NCI-H2081 treated with DMSO at 0.1 percent for 48 hours (cell line): ENCODE measurements at places on chromosomes 3 and 15.

DNA sequence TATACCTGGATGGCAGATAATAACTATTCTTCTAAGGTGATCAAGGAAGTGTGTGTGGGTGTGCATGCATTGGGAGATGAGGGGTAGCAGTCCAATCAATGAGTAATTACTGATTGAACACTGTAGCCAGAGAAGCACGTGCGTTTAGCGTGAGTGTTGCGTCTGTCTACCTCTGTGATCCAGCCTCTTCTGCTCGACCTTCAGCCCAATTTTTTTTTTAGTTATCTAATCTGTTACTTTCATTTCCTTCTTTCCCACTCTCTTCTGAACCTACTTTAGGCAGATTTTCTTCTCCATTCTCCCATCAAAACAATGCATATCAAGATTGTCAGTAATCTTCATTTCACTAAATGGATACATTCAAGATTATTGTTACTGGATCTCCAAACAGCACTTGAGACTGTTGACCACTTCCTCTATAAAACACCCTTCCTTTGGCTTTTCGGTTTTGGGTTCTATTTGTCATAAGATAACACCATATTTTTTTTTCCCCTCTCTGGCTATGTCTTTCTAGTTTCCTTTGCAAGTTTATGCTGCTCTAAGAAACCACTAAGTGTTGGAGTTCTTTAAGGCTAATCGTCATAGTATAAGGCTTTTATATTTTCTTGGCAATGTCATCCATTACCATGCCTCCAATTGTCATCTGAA is 41.0 kb downstream of the MCTP2 start:
- no peak for DNase-seq

- DNase-seq: no peak
Observed at GRCh38 chr3:81666502-81667121, 94.8 kb downstream of the GBE1 start.

DNA sequence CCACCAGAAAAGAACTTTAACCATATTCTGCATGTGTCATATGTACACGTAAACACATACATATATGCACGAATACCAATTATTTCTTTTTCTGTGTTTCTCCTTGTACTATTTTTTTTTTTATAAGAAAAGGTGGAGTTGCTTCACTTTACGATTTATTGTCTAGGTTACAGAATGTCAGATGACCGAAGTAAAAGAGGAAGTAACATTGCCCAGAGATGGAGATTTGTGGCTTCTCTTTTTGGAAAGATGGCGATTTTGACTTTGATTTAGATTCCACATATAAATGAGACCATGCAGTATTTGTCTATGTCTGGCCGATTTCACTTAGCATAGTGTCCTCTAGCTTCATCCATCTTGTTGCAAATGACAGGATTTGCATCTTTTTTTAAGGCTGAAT is 293.1 kb downstream of the SV2B start:
- no peak for DNase-seq

DNA sequence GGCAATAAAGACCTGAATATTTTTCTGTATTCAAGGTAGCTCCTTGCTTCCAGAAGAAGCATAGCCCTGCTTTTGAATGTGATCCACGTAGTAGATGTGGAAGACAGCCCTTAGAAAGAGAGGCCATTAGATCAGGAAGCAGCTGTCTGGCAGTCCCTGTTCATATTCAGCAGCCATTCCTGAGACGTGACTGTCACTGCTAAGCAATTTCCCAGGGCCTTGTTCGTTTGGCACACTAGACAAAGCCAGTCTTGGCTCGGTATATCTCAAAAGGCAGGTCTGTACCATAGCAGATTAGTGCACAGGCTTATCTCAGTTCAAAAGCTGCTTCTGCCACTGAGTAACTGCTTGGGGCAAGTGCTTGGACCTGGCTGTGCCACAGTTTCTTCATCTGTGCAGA is 287.8 kb upstream of the MCTP2 start:
- DNase-seq: no peak

DNA sequence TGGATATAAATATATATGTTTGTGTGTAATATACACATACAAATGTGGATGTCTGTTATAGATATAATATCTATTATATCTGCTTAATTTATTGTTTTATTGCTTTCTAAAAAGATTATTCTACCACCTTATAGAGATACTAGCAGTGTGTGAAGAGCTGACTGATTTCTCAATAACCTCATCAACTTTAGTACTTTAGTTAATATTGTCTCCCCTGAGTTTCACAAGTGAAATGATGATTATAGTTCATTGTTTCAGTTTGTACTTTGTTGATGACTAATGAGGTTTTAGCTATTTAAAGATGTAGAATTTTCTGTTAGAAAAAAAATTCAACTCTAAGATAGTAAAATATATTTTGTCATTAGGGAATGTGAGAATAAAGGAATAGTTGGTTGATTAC is 11.4 kb downstream of the RSRC1 start:
- DNase-seq: no peak

DNA sequence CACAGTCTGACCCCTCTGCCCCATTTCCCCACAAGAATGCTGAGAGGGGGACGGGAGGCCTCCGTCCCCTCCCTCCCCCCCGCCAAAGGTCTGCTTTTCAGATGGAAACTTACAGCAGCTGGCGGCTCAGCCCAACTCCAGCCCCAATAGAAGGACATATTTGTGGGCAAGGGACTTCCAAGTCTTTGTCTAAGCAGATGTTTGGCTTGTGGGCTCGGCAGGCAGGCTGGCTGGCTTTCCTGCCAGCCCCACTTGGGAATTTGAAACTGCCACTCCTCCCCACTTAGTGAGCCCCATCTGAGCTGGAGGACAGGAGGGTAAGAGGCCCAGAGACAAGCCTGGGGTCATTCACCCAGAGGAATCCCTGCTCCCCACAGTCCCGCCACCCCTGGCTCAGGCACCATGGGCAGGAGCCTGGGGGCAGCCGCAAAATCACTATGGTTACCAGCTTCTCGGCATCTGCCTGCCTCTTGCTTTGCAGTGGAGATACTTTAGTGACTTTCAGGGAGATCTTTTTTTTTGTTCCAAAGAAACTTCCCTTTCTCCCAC is 53.6 kb downstream of the LMCD1 start:
- no peak for DNase-seq
